Glomerular endothelial cell (primary cell): ENCODE measurements at places on chromosomes 1 and 21. TPM values are rescaled to one million over a fixed set of nuclear protein-coding genes. Genes with fewer than 3 reads are reported as not detected.

GRCh38 chr1:108114033-108114599 lies 86.0 kb downstream of the SLC25A24 start:
- DNase-seq = no peak

- DNase-seq = no peak
These were observed 65.8 kb downstream of the LRRN2 start for GRCh38 chr1:204619721-204620120.

DNA sequence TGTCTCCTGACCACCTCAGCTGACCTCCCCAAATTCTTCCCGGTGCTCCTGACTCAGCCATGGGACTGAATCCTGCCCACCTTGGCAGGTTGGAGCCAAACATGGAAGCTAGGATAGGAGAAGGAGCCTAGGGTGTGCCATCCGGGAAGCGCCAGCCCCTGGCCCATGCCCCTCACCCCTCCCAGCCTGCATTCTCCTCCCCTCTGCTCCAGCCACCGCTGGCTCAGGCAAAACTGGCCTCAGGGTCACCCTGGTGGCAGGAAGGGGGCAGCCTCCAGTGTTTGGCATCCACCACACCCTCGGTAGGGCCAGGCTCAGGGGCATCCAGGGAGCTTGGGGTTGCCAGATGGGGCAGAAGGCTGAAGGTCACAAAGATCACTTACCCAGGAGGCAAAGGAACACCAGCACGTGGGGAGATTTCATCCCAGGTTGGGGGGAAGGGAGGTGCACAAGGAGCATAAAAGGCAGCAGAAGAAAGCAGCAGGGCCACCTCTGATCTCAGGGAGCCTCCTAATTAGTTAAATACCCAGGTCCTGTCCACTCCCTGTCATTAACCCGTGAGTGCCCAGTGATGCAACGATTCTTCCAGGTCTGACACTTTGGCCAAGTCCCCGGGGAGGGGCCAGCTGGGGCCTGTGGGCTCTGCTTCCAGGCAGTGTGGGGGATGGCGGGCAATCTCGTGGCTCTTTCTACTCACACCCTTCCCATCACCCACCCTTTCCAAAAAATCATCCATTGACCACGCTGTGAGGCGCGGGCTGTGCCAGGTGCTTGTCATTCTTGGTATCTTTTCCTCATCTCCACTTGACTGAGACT lies at the start of gene PLA2G2E:
Gene PLA2G2E, minus strand, starts transcription at position 481 of the 816 bp plus-strand sequence. Its CDS starts 58 bp downstream, at position 423.
- DNase-seq = no peak

DNA sequence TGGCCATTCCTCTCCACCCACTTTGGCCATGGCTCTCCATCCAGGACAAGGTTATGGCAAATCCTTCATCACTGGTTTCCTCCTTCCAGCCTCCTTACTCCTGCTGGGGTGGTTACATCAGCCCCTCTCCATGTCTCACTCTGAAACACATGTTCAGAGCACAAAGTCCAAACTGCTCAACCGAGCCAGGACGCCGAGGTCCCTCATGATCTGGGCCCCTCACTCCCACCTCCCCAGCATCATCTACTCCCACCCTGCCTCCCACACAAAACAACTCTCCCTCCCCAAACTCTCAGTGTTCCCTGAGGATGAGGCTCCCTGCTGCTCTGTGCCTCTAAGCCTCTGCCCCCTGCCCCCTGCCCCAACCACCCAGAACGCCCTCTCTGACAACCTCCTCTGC lies 33.3 kb upstream of the ZBTB40 start:
- DNase-seq = no peak

DNA sequence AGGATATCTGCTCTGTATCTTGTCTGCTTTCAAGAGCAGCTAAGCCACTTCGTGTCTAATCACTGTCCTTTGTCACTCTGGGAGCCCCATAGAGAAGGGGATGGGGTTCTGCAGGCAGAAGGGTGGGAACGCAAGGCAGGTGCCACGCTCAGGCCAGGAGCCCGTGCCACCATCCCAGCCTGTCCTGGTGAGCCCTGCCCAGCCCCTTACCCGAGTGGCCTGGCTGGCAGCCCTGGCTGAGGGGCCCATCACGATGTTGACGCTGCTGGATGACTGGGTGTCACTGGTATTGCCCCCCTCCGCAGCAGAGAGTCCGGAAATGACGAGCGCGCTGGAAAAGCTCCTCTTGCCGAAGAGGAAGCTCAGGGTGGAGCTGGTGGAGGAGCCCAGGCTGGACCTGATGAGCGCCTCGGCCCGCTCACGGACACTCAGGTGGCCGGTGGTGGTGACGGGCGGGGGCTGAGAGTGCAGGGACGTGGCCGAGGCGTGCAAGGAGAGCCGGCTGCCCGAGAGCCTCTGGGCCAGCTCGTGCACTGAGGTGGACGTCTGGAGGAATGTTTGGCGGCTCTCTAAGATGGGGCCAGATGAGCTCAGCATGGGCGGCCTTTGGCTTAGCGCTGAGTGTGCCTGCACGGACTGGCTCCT lies 35.6 kb downstream of the NTPCR start:
- DNase-seq = no peak

DNA sequence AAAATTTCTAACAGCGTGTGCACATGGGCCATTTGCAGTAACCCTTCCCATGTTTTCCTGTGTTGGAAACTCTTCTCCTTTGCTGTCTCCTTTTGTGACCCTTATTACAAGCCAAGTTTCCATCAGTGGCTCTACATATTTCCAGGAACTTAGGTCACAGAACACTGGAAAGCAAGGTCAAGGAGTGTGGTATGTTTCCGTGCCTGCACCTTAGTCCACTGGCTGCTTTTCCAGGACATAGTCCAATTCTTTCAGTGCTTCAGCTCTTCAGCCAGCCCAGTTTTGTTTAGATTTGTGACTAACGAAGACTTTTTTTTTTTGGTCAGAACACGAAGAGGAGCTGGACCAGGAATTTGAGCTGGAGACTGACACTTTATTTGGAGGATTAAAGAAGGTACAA lies 33.8 kb downstream of the HHAT start:
- no peak for DNase-seq

DNA sequence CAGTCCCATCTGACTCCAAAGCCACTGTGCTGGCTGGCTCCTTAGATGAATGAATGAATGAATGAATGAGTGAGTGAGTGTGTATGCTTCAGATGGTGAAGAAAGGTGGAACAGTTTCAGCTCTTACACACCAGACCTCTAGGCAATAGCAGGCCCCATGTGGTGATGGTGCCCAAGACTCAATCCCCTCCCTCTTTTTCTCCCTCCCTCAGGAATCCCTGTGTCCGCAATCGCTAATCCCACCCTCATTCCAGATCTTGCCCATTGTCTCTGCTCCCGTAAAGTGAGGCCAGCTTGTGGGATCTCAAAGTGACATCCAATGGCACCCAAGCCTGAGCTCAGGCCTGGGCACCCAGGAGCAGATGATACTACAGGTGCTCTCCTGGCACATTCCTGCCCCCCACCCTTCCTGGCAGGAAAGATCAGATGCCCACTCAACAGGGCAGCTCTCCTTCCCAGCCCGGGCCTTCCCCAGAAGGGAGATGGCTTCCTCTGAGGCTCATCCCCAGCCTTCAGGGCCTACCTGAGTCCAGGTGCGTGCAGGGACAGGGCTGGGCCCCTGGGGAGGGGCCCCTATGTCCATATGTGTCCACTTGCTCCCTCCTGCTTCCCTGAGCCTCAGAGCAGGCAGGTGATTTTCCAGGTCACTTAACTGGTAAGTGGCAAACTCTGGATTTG lies 106.4 kb downstream of the HMGB4 start:
- no peak for DNase-seq

GRCh38 chr1:201381130-201381529 lies 3.6 kb upstream of the TNNT2 start:
- no peak for DNase-seq

- no peak for DNase-seq
These were observed 16.1 kb downstream of the SLC6A9 start for GRCh38 chr1:44015206-44015605.

GRCh38 chr1:118302145-118302544 lies 117.1 kb upstream of the SPAG17 start:
- no peak for DNase-seq

ZNF326 gene
- total RNA-seq = 8.4 and 16.8 TPM in 2 replicates
